ENCODE measurements at places on chromosomes 4 and X.

- no peak for DNase-seq
These were observed 400.6 kb downstream of the IL15 start for GRCh38 chr4:142036795-142037583.

- DNase-seq = no peak
These were observed 123.0 kb downstream of the KDR start for GRCh38 chr4:55002431-55002830.

DNA sequence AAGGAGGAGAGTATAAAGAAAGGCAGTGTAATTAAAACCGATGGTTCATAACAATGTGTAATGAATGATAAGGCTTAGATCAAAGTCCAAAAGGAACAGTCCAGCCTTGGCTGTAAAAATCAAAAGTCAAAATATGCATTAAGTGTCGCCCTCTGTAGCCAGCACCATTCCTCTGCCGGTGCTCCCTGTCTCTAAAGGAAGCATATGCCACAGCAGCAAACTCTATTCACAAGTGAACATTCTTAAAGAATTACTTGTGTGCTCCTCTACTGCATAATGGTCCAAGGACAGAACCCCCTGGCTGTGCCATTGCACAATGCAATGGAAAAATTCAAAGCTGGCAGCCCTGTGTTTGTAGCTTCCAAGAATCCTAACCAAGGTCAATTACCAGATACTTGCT, 16.3 kb upstream of the MBNL3 start:
- no peak for DNase-seq

- no peak for DNase-seq
These were observed 375.1 kb downstream of the FAT4 start for GRCh38 chr4:125689805-125690204.

GRCh38 chr4:61079976-61080375, 120.2 kb upstream of the ADGRL3 start:
- DNase-seq = no peak

- no peak for DNase-seq
These were observed 49.2 kb upstream of the DDX53 start for GRCh38 chrX:22950269-22951266.

GRCh38 chr4:148341980-148342800, 100.0 kb downstream of the NR3C2 start:
- DNase-seq = no peak

DNA sequence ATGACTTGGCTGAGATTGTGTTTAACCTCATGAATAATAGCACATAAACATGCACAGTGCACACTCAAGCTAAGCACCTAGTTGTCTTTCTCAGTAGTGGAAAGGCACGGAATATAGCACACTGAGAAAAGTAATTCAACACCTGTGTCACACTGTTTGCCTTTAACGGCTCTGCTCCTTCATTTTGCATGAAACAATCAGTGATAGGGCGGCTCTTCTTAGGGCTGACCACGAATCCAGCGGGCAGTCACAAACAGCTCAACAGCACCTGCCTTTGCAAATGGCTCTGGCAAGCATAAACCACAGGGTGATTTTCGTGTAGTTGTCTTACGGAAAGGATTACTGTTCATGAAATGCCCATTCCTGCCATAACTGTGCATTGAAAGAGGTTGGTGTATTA, 954.0 kb upstream of the TENM3 start:
- no peak for DNase-seq

Measured in HEK293T (cell line).